Hippocampal formation (tissue), 2 donors: ENCODE measurements at places on chromosomes 7 and 10.

- no peak for DNase-seq
These were observed 126.3 kb downstream of the CACNA2D1 start for GRCh38 chr7:82317257-82317721.

GRCh38 chr10:133418289-133418993 lies 6.0 kb downstream of the SPRN start:
- DNase-seq, result no peak

GRCh38 chr7:127666602-127667001 lies 14.6 kb downstream of the SND1 start:
- no peak for DNase-seq

GRCh38 chr10:76119515-76119914 lies 688.1 kb downstream of the LRMDA start:
- DNase-seq, result no peak

DNA sequence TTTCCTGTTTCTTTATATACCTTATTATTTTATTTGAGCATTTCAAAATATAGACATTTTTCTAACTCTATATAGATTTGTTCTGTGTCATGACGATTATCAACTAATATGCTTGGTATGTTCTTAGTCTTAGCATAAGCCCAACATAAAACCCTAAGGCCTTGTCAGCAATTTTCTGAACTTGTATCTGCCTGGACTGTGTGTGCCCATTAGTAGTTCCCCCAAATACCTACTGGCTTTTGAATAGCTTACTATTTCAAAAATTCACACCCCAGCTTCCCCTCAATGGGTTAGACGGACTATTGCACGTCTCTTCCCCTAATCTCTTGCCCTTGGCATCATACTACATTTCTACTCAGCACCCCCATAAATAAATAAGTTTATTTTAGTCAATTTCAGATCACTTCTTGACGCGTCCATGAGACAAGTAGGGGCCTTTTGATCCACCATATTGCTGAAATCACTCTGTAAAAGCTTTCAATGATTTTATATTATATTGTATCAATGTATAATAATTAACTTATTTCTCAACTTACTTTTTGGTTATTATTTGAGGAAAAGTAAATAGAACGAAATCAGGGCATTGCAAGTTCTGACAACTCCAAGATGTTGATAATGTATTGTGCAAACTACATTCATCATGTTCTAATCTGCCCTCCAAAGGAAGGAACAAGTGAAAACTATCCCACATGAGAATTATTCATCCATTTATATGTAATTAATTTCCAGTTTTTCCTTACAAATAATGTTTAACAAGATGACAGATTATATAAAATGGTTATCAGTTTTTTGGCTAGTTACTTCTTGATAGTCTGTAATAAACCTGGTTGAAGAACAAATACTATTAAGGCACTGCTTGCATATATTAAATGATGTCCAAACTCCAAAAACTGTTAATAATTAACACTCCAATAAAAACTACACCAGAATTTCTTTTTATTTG lies 1.1 kb upstream of the AKR1C3 start:
- no peak for DNase-seq

- no peak for DNase-seq
These were observed 26.7 kb upstream of the SYPL1 start for GRCh38 chr7:106138776-106139175.
